ENCODE measurements at places on chromosomes 7 and 10. TPM values are rescaled to one million over a fixed set of nuclear protein-coding genes. Genes with fewer than 3 reads are reported as not detected.

The SERPINE1 gene
- total RNA-seq, result 0.11 TPM

The POR gene
- total RNA-seq, result 91.5 TPM

The TDRD1 gene
- not detected for total RNA-seq

The NKX2-3 gene
- total RNA-seq, result not detected

The PLCE1 gene
- 14.1 TPM for total RNA-seq

The SNCG gene
- 17.5 TPM for total RNA-seq

The SMO gene
- total RNA-seq, result 104 TPM

The TAC1 gene
- total RNA-seq, result not detected

The SYT15B gene
- total RNA-seq, result 0.36 TPM

The XRCC2 gene
- total RNA-seq, result 12.2 TPM

The FBXL13 gene
- 9.2 TPM for total RNA-seq

The AGMO gene
- total RNA-seq, result 0.27 TPM

The GLI3 gene
- total RNA-seq, result 9.0 TPM

The LANCL2 gene
- total RNA-seq, result 21.6 TPM

The PODXL gene
- 27.0 TPM for total RNA-seq

Measured in progenitor cell of endocrine pancreas (in vitro differentiated cells).